ENCODE measurements at places on chromosomes 11 and 22. TPM values are rescaled to one million over a fixed set of nuclear protein-coding genes. Genes with fewer than 3 reads are reported as not detected.

- no peak for DNase-seq
Observed at GRCh38 chr11:45530111-45530510, 135.3 kb downstream of the CHST1 start.

GRCh38 chr11:123797114-123797513 lies 9.0 kb downstream of the OR6M1 start:
- DNase-seq, result peak; percentile 15

DNA sequence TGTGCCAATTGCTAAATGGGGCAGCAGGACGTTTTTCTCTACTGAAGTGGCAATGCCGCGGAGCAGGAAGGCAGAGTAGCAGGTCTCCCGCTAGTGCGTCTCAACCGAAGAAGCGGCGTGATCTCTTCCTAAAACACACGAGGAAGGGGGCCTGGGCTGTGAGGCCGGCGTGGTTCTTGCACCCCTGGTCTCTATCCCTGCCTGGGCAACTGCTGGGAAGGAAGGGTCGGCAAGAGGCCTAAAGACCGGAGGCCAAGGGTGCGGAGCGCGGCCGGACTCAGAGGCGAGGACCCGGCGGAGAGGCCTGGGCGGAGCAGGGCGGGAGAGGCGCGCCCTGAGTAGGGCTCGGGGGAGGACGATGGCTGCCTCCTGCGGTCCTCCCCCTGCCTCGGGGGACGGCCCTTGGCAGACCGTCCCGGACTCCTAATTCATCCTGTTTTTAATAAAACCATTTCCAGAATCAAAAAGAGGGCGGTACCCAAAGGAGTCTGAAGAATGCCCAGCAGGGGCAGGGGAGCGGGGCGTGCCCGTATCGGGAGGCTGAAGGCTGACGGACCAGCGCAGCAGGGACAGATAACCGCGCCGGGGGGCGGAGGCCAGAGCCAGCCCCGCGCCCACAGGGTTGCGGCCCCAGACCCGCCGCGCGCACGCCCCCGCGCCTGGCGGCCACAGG lies 572 bp upstream of the APLP2 start:
- DNase-seq, result peak; percentile 60

Gene GAL3ST1
- 18.5 TPM for total RNA-seq

Gene LDHAL6A
- 4.7 TPM for total RNA-seq

Data from testis (tissue), 5 donors.